ENCODE measurements at places on chromosomes 16 and 17.

- no peak for DNase-seq
Observed at GRCh38 chr17:57954397-57955182, 622 bp downstream of the CUEDC1 start.

DNA sequence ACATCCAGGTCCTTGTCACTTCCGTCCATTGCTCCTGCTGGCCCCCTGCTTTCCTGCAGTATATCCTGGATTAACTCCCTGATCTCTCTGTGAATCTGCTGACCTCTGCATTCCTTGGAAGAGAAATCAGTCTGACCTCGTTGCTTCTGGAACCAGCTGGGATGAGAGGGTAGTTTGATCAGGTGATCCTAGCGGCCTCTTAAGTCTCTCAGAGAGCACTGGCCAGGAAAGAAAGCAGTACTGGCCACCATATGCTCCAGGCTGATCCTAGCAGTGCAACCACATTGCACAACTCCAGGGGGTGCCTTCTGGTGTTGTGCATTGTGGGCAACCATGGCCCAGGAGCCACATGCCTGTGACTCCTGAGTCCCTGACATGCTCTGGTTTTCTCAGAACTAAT, 79.2 kb downstream of the ARHGAP23 start:
- no peak for DNase-seq

DNA sequence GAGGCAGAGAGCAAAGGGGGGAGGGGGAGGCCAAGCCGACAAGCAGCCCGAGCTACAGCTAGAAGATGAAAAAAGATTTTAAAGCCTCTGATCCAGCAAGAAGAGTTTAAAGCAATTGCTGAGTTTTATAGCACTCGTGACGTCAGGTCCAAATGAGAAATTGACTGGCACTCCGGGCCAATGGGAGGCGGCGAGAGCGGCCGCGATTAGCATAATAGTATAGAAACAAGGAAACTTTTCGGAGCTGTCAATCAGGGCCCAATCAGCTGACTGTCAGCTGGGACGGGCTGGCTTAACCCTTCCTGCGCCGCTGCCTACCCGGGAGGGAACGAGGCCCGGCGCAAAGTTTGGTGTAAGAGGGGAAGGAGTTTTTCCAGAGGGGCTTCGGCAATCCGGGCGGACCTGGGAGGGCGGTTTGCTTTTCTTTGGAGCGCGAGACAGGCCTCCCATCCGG, at the start of gene MAF:
MAF (minus strand) TSS at position 100 of the 454 bp plus-strand sequence. CDS start 835 bp downstream, outside the sequence.
- DNase-seq, result peak; percentile 64

- no peak for DNase-seq
Observed at GRCh38 chr17:42291129-42291528, 2.8 kb downstream of the STAT5A start.

DNA sequence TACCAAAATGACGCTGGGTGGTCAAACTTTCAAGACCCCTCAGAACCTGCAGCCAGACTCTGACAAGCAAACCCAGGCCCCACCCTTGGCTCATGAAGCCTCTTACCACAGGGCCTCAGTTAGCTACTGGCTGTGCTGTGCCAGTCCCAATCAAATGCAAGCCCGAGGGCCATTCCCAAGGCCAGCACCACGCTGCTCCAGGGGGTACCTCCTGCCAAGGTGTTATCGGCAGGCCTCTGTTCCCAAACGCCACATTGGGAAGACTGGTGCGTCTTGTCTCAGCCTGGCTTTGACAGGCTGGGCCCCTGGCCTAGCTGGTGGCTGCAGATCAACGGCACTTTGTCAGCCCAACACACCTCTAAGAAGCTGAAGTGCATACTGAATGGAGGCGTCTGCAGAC, 35.8 kb upstream of the NOG start:
- no peak for DNase-seq

DNA sequence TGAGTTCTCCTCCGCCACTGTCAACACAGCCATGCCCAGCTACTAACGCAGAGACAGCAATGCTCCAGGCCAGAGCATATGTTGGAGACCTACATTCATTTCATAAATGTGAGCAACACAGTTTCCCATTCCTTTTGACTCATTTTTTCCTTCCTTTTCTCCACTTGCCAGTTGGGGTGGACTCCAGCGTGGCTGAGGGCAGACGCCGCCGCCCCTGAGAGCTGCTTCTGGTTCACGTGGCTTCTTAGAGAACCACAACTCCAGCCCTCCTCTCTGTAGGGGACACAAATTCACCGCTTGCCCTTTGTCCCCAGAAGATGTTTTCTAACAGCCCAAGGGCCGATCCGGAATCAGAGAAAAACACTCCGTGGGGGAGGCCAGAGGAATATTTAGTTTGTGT, 45.8 kb upstream of the ZCCHC14 start:
- no peak for DNase-seq

- DNase-seq, result no peak
Observed at GRCh38 chr17:81983639-81984373, 6.4 kb downstream of the ASPSCR1 start.

DNA sequence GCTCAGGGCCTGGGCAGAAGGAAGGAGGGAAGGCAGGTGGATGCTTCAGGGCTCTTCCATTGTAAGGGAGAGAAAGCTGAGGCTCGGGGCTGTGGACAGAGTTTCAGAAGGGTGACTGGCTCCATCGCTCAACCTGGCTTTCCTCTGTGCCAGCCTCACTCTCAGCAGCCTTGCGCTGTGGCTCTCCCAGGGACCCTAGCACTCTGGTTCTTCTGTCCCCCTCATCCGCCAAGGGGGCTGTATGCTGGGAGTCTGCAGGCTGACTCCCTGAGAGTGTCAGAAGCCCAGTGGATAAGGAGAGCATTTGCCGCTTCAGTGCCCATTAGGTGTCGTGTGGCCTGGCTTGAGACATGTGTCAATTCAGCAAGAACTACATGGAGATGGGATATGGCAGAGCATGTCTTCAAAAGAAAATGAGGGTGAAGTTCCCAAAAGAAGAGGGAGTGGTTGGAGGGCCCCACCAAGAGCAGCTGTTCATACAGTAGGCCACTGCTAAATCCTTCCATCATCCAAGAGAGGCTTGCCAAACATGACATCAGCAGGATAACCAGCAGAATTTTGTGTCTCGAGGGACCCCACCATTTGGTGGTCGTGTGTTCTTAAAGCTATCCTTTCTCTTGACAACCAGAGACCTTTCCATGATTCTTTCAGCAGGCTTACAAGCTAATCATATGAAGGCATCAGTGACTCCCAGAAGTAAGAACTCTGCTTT, 148.2 kb downstream of the IRX5 start:
- DNase-seq, result no peak

DNA sequence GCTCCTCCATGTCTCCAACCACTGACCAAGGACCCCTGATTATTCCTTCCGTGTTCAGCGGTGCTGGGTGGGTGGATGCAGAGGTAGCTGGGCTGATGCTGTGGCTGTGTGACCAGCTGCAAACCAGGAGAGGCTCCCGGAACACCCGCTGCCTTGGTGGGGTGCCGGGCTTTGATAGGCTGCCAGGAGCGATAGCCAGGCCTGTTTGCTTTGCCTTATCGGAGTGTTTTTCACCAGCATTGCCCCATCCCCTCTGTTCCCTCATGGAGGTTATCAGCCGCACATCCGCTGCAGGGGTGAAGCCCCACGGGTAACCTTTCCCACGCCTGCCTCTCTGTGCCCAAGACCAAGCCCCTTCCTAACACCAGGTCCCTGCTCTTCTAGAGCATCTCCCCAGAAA, 354.3 kb downstream of the C16orf95 start:
- DNase-seq, result no peak

DNA sequence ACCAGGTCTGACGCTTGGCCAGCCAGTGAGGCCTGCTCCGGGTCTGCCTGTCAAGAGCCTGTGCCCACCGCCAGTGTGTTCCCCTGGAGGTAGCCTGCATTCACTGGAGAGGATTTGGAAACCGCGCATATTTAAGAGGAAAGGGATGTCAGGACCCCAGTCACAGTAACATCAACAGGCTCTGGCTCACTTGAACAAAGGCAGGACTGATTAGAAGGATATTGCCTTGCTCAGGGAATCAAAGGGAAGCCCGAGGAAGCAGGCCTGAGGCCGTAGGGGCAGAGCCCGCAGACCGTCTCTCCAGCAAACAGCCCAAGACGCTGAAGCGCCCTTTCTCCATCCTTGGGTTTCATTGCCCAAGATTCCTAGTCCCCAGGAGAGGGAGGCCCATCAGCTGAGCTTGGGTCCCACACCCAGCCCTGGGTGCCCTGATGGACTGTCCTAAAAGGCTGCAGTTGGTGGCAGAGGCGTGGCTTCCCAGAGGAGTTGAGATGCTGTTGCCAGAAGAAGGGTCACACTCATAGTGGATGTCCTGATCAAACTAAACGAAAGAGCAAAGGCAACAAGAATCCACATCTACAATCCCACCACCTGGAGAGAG, 23.2 kb downstream of the NT5M start:
- DNase-seq, result no peak

DNA sequence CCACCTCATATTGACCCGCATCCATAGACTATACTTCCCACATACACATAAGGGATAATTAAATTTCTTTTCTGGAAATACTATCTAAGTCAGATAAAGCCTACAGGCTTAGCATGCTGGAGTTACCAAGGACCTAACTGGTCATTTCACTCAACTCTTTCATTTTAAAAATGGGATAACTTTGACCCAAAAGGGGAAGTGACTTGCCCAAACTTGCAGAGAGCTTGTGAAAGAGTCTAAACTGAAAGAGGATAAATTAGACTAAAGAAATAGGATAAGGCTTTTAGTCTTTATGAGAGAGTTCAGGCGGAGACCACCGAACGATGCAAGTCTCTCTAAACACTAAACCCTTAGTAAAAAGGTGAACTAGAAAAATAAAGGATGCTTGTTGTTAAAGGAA, 3.9 kb upstream of the KRT33A start:
- no peak for DNase-seq

GRCh38 chr17:56785405-56785804, 48.3 kb downstream of the C17orf67 start:
- DNase-seq, result no peak

GRCh38 chr16:87806261-87806640, 40.5 kb upstream of the KLHDC4 start:
- DNase-seq, result no peak

DNA sequence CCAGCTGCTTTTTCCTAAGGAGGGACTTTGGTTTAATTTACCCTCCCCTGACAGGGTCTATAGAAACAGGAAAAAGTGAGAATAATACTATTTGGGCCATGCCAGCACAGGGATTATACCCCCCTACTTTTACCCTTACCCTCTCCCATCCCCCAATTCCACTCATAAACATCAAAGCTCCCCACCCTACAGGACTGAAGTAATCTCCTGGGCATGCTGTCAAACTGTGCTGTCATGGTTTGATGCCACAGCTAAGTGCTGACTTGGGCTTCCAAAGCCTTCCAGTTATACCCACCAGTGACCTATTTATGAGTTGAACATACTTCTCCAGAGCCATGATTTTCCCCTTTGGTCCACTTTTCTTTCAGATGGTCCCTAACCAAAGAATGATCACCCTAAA, 12.8 kb downstream of the PHF12 start:
- DNase-seq, result no peak

- no peak for DNase-seq
Observed at GRCh38 chr16:52488837-52489289, 58.1 kb downstream of the TOX3 start.

DNA sequence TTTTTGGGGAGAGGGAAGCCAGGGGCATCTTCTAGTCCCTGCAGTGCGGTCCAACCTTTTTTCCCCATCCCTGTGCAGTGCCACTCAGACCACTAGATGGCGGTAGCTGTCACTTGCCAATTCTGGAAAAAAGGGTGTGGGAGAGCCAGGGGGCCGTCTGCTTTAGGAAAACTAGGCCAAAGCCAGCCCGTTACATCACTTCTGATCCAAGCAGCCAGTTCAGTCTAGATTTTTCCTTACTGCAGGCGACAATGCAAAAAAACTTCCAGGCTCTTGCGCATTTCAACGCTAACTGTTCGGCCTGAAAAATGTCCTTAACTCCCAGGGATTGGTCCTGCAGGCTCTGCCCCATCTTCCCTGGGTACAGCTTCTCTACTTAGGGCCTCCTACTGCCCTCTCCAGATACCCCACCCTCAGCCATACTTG, 69.2 kb upstream of the CES5A start:
- peak; percentile 29 for DNase-seq

DNA sequence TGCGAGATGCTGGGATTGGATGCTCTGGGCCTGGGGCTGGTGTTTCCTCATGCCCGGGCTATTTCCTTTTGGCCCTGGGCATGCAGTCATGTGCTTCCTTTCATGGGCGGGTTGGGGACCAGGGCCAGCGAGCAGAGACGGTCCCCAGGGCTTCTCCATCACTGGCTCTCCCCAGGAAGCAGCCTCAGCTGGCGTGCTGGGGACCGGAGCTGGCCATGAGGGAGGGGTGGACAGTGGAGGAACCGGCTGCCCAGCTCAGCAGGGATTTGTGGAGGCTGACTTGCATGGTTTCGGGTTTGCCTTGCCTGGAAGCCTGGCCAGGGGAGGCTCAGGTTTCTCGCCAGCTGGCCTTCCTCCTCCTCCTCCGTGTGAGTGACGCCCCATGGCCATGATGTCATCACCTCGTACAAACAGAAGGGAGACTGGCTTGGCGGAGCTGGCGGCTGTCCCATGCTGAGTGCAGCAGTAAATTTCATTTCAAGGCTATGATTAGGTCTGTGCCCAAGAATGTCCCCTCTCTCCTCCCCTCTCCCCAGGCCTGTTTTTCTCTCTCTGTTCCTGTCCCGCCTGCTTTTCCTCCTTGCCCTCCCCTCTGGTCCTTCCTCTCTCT, 8.9 kb upstream of the TIMP2 start:
- DNase-seq, result no peak

DNA sequence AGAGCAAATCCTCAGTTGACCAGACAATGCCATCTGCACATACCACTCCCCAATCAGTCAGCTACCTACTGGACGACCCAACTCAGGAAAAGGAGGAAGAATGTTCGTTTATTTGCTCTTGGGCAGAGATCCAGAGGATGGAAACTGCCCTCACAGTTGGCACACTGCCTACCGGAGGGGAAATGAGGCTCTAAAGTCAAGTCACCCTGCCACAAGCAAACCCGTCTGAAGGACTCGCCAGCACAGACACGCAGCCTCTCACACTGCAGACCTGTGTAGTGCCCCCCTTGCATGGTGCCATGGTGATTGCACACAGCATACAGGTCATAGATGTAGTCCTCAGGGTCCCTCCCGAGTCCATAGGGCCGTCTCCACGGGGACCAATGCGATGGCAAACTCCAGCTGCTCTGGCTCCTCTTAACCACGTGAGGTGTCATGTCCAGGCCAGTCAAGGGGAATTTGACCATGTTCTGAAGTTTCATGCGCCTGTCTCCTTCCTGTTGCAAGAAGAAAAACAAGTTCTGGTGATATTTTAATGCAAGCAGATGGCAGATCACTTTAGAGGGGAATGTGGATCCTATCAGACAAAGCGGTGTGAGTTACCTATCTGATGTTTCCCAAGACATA, 69.5 kb downstream of the USP31 start:
- no peak for DNase-seq

- DNase-seq, result no peak
Observed at GRCh38 chr16:49955858-49956257, 69.2 kb upstream of the CNEP1R1 start.
